Skeletal muscle cell (primary cell): ENCODE measurements at places on chromosomes 2 and 18.

GRCh38 chr2:166643980-166644379, 149.9 kb upstream of the SCN7A start:
- DNase-seq, result no peak

DNA sequence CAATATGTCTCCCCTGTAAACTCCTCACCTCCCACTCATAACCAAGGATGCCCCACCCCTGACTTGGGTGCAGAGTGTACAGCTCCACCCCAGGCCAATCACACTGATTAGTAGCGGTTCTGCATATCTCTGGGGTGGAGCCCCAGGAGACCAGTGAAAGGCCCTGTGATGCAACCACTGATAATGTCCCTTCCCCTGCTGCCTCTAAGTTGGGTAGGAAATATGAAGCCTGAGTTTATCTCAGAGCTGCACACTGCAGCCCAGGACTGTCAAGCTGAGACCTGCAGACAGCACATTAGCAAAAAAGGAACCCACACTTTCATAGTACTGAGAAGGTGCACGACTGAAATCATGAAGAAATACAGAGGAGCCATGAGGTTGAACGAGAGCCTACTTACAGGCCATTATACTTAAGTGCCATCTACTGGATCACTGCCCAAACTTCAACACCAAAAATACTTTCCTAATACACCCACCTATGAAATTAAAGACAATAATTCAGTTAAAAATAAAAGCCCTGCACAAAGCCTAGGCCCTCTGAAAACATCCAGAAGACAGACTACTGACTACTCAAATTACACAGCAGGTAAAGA, 455.4 kb upstream of the LRRTM4 start:
- DNase-seq, result no peak

- no peak for DNase-seq
Measured at GRCh38 chr2:63866009-63866709, 24.5 kb downstream of the UGP2 start.

DNA sequence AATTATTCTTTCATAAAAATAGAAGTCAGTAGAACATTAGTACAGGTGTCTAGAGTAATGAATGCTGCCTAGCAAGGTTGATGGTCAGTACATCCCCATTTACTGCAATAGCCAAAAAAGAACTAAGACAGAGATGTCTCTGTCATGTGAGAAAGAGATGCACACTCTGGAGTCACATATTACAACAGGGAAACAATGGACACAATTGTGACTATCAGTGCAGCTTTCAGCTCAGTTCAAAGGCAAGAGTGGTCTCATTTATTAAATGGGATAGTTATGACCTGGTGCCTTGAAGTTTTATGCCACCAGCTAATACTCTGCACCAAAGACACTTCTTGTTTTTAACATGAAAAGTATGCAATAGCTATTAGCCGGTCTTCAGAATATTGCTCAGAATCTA, 194.9 kb upstream of the CHAC2 start:
- DNase-seq, result no peak

- no peak for DNase-seq
Measured at GRCh38 chr2:217905395-217905794, 97.4 kb downstream of the TNS1 start.

DNA sequence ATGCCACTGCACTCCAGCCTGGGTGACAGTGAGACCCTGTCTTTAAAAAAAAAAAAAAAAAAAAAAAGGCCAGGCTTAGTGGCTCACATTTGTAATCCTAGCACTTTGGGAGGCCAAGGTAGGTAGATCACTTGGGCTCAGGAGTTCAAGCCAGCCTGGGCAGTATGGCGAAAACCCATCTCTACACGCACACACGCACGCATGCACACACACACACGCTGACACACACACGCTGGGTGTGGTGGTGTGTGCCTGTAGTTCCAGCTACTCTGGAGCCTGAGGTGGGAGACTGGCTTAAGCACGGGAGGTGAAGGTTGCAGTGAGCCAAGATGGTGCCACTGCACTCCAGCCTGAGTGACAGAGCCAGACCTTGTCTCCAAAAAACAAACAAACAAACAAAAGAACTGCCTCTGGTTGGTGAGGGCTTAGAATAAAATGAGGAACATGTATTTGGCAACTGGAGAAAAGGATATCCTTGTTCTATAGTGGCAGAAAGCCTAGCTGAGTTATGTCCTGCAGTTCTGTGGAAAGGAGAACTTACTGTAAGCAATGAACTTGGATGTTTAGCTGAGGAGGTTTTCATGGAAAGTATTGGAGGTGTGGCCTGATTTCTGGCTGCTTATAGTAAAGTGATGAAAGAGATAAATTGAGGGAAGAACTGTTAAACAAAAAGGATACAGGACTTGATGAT, 34.0 kb downstream of the HAT1 start:
- no peak for DNase-seq

DNA sequence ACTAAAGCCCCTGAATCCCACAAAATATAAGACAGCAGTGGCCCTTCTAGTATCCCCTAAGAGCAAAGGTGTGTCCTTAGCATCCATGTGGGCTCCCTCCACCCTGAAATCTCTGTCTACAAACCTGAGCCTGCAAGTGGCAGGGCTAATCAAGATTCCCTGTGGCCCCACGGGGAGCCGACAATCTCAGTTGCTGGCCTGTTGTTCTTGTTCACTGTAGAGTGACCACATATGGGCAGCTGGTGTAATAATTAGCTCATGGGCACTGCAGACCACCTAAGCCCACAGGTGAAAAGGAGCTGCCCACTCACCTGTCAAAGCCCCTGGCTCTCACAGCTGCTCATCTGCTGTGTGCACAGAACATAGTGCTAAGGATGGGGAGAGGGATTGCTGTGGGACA, 102.3 kb downstream of the MRO start:
- no peak for DNase-seq

DNA sequence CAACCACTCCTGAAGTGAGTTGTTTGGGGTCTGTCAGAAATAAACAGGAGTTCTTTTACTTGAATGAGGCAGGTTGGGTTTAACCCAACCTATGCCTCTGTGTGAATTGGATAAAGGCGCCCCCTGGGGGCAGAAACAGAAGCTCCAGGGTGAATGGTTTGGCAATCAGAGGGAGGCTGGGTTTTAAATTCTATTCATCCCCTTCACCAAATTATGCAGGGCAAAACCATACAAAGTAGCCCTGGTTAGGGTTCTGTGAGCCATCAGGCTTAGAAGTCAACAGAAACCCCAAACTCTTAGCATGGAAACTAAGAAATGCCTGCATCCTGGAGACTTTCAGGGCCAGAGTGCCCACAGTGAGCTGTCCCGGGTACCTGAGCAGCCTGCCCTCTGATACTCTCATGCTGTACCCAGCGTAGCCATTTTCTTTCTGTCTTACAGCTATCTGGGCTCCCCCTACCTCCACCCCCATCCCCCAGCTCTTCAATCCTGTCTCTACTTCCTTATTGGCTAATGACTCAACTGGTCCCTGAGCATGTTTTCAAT, 241.5 kb downstream of the ICOS start:
- DNase-seq, result no peak

GRCh38 chr2:220703279-220703678, 868.8 kb downstream of the EPHA4 start:
- DNase-seq, result no peak
